AG08396 (cell line): ENCODE measurements at places on chromosomes 3 and 15.

- no peak for DNase-seq
Measured at GRCh38 chr3:126317029-126317996, 39.9 kb downstream of the KLF15 start.

DNA sequence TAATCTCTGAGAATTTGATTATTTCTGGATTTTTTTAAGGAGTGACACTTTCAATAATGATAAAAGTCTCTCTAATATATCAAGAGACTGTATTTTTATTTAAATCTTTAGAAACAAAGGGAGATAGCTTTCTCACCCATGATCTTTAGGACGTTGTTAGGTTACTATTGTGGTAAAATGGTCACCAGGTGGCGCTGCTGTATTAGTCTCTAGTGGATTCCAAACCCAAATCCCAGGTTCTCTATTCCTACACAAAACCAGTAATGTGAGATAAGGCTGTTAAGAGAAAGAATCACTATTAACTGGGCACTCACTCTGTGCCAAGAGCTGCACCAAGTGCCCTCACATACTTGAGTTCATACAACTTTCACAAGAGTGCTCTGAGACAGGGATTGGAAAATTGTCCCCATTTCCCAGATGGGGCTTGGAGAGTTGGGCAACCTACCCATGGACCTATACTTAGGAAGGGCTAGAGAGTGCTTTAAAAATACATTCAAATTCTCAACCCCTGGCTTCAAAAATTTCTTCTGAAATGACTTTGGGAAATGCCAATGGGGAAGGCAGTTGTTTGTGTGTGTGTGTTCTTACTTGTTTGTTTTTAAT lies 593.4 kb upstream of the TGFBR2 start:
- peak; percentile 29 for DNase-seq

DNA sequence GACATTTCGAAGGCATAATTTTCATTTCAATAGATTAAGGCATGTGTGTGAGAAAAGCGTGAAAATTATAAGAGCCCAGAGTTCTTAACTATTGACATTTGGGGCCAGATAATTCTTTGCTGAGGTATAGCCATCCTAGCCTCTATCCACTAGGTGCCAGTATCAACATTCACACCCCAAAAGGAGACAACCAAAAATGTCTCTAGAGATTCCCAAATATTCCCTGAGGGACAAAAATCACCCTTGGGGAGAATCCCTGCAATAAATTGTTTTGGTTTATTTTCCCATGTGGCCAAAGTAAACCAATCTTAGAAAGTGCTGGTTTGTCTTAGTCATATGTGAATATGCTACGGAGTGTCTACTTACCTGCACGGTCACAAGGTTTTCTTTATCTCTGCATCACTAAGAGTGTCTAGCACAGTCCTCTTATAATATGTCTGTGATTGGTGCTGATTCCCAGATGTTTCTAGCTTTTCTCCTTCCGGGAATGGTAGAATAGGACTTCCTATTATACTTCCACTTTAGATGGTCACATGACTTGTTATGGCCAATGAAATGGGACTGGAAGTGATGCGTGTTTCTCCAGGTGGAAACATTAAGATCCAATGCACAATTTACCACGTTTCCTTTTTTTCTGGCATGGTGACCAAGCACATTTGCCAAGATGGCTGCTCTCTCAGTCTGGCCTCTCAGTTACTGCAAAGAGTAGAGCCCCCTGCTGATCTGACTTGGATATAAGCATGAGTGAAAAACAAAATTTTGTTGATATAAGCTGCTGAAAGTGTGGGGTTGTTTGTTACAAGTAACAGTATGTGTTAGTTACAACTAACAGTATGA lies 8.0 kb upstream of the KBTBD8 start:
- DNase-seq, result no peak

DNA sequence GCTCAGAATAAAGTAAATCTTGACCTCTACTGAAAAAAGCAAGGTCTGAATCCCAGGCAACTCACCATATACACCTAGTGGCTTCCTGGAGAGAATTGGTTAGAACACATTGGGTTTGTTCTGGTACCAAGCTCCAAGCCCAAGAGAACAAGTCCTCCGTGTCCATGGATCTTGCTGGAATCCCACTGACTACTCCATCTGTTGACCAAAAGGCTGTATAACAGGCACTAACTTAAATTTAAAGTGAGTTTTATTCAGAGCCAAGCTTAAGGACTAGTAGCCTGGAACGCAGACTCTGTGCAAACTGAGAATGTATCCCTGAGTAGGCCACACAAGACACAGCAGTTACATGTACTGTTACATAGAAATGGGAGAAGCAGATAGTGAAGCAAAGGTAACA lies 342.1 kb upstream of the LRRC3B start:
- DNase-seq, result no peak

- DNase-seq, result no peak
Measured at GRCh38 chr3:50226888-50227389, 9.1 kb upstream of the GNAI2 start.

- DNase-seq, result no peak
Measured at GRCh38 chr3:34200576-34200975, 402.1 kb downstream of the PDCD6IP start.

DNA sequence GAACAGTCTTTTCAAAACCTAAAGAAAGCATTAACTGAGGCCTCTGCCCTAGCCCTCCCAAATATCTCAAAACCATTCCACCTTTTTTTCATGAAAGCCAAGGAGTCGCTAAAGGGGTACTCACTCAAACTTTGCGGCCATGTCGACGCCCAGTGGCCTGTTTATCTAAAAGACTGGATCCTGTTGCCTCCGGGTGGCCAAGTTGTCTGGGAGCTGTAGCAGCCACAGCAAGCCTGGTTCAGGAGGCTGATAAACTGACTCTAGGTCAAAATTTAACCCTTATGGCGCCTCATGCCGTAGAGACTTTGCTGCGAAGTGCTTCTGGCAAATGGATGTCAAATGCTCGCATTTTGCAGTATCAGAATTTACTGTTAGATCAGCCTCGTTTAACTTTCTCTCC lies 39.5 kb downstream of the ZBTB11 start:
- DNase-seq, result no peak

DNA sequence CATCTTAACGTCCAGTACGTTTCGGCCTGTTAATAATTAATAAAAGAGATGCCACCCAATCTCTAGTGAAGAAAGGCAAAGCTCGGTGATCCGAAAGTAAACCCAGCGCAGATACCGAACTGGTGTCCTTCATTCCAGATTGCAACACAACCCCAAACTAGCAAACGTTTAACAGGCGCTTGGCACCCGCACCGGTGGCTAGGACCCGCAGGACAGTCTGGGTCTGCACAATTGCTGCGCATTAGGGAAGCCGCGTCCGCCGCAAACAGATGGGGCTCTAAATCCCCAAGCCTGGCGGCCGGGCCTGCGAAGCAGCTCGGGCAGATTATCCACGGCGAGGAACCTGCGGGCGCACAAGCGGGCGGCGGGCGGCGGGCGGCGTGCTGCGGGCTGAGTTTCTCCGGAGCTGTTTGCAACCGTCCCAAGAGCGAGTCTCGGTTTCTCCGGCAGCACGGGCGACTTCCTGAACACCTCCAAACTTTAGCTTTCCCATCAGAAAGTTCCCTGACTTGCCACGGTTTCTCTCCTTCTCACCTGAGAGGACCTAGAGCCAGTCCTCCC lies 112.1 kb upstream of the ICE2 start:
- DNase-seq, result peak; percentile 65

DNA sequence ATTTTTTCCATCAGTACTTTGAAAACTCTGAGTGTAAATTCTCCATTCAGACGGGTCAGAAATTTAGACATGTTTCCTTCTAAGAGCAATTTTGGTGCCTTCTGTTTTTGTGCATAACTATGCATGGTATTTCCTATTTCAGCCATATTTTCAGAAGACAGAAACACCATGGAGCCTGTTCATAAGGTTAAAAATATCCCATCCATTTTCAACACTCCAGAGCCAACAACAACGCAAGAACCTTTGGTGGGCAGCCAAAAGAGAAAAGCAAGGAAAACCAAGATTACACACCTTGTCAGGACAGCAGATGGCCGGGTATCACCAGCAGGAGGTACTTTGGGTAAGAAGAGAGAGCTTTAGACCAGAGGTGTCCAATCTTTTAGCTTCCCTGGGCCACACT lies 275.6 kb downstream of the BBX start:
- DNase-seq, result no peak

DNA sequence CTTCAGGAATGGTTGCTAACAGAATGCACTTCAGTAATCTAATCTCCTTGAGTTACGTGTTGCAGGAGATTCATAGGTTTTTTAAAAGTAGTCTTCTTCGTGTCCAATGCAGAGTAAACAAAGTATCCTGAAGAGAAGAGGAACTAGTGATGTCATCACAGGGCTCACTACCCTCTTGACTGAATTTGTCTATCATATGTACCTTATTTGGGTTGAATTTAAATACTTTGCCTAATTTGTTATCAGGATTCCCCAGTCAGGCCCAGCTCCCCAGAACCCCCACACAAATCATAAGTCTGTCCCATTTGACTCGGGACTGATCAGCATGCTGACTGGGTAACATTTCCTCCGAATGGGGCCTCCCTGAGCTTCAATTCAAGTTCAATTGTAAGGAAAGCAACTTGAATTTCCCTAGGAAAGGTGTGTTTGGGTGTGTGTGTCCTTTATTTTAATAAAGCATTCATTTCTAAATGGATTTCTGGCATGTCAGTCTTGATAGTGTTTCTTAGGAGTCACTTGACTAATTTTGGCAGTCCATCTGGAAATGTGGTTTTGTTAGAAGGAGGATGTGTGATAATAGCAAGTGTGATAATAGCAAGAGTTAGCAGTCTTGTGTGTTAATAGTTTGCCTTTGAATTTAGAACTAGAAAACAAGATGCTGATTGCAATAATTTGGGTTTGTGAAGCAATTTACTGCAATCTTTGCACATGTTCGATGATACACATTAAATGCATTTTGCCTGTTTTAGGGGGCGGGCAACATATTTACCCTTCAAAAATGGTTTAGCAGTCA lies 21.9 kb downstream of the OXNAD1 start:
- DNase-seq, result no peak

DNA sequence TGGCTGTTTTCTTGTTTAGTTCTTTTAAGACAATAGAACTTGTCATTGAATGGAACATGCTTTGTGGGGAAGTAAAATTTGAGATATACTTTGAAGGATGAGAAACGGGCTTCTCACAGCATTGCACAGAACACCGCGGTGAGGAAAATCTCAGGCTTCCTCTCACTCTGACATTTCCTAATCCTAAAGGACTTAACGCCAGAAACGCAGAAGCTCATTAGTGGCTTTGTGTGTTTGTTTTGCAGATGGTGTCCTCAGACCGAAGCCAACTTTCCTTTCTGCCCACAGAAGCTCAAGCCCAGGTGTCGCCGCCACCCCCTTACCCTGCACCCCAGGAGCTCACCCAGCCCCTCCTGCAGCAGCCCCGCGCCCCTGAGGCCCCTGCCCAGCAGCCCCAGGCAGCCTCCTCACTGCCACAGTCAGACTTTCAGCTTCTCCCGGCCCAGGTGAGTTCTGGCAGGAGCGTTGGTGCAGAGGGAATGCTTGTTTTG lies 78.9 kb upstream of the BLM start:
- no peak for DNase-seq

DNA sequence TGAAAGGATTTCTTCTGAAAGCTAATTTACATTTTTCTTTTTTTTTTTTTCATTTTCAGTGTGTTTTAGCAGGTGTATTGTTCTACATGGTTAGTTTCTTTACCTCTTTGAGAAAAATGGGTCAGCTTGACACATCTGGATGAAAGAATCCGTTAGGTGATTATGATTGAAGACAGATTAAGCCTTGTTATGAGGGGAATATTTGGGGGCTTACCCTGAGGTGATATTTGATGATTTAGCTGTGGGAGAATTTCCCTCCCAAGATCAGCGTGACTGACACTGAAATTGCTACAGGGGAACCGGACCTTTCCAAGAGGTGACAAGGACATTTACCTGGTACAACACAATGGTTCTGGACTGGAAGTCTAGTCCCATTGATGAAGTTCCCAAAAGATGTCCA lies 147.5 kb downstream of the NFKBIZ start:
- DNase-seq, result no peak

DNA sequence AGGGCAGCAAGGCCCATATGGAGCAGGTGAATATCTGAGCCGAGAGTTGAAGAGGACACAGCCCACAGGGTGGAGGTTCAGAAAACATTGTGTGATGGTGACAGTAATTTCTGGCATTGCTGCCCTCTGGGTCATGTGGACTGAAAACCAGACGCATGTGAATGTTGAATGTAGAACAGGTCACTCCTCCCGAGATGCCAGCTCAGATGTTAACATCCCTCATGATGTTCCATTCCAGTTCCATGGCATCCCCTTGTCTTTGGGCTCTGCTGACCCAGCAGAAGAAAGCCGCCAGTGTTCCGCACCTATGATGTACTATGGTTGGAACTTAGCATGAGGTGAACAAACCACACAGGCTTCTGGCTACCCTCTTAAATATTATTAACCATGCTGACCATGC lies 110.7 kb upstream of the CTDSPL start:
- no peak for DNase-seq

DNA sequence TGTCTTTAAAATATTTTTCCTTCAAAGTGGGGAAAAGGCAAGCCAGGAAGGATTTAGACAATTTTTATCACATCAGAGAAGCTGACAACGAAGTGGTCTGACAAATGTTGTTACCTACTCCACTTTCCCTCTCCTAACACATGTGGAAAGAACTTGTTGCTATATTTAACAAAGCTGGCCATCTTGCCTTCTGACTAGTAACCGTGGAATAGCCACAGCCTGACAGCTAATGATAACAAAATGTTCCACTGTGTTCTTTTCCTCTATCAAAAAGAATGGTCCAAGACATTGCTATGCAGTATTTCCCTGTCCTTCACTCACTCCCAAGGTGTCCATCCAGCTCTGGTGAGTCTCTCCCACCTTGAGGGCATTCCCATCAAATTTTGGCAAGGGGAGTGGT lies 481.4 kb upstream of the THBS1 start:
- no peak for DNase-seq

DNA sequence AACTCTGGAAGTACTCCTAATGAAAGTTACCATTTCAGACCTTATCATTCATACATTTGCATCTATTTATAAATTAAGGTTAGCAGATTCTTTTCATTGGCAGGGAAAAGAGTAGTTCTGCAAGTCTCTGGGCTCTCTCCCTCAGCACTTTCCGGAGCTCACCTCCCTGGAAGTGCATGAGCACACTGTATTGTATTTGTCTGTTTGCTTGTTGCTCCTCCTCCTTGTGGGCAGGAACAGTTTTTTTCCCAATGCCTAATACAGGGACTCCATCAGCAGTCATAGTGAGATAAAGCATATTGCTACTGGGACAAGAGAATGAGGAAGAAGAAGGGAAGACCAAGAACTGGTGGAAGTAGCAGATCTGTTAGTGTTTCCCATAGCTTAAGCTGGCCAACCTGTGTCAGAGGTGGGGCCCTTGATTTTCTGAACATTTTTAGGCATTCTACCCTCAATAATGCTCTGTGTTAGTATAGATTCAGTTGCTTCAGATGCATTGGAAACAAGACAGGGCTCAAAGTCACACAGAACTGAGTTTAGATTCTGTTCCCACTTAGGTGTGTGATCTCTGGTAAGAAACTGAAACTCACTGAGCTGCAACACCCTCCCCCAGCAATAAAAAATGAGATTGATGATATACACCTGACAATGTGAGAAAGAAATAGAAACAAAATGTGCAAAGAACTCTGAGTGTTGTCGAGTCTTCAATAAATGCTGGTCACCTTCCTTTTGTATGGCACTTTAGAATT lies 407.8 kb downstream of the TUSC7 start:
- DNase-seq, result no peak
